Neural crest cell (in vitro differentiated cells): ENCODE measurements at places on chromosomes 2 and 18. TPM values are rescaled to one million over a fixed set of nuclear protein-coding genes. Genes with fewer than 3 reads are reported as not detected.
A peak's percentile ranks its signal among the peaks of the same experiment; 100 is the strongest.

The DPYSL5 gene
- total RNA-seq, result 201 and 203 TPM in 2 replicates

GRCh38 chr2:64913357-64913869 is 75.8 kb upstream of the SLC1A4 start:
- peak overlapping the region; percentile 37 for H3K27ac ChIP-seq
- no peak overlapping the region for H3K4me3 ChIP-seq
- no peaks in the 10 kb centered on the region for H3K36me3 ChIP-seq
- H3K27me3 ChIP-seq, result no peaks in the 10 kb centered on the region
- peaks cover 6% of the 10 kb centered on the region for H3K4me1 ChIP-seq

DNA sequence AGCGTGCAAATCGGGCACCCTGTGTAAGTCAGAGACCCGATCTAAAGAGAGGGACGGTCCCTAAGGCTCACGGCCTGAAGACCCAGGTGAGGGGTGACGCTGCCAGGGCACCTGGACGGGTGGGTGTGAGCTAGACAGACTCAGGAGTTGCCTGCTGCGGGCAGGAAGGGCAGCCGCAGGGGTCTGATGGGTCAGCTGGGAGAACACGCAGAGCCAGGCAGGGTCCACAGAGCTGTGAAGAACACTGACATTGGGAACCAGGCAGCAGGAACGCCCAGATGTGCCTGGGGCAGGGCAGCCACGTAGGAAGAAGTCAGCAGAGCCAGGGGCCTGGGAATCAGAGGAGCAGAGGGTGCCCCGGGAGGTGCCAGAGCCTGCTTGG is 25.9 kb downstream of the HDAC4 start:
- peaks cover 7% of the 10 kb centered on the region for H3K4me1 ChIP-seq
- no peaks in the 10 kb centered on the region for H3K27me3 ChIP-seq
- no peak overlapping the region for H3K27ac ChIP-seq
- DNase-seq, result no peak

DNA sequence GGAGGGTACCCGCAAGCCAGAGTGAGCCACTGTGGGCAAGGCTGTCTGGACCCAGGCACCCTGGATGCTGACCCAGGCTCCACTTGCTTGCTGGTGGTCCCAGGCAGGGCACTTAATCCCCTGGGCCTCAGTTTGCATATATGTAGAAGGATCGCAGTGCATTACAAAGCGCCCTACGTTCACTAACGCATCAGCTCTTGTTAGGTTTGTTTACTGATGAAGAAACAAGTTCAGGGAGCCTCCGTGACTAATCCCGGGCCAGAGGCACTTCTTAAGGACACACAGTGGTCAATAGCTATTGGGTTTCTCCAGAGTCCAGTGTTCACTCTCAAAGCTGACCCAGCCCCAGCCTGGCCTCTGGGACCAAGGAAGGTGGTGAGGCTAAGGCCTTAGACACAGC is 70.2 kb downstream of the LBH start:
- no peaks in the 10 kb centered on the region for H3K27me3 ChIP-seq
- H3K36me3 ChIP-seq, result no peaks in the 10 kb centered on the region
- no peak overlapping the region for H3K4me3 ChIP-seq
- no peak for DNase-seq
- peaks cover 7% of the 10 kb centered on the region for H3K4me1 ChIP-seq

DNA sequence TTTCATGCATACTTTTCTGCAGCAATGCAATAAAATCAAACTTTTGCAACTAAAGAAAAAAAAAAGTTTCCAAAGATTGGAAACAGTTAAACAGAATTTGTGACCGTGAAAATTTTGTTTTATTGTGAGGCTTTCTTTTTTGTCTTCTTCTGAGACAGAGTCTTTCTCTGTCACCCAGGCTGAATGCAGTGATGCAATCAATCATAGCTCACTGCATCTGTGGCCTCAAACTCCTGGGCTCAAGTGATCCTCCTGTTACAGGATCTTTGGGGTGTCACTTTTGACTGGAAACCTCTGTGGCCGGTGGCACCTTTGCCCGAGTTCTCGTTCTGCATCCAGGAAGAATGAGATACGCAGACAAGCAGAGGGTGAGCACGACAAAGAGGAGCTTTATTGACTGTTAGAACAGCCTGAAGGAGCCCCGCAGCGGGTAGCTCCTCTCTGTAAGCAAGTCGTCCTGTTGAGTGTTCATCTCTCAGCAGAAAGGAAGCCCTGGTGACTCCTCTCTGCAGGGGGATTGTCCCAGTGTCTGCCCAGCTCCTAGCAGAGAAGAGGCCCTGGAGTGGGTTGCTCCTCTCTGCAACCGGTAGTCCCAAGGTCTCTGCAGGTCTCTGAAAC is 16.9 kb upstream of the ILKAP start:
- peaks cover 8% of the 10 kb centered on the region for H3K36me3 ChIP-seq
- no peaks in the 10 kb centered on the region for H3K27me3 ChIP-seq
- peaks cover 20% of the 10 kb centered on the region for H3K4me1 ChIP-seq
- DNase-seq, result no peak
- H3K4me3 ChIP-seq, result no peak overlapping the region

DNA sequence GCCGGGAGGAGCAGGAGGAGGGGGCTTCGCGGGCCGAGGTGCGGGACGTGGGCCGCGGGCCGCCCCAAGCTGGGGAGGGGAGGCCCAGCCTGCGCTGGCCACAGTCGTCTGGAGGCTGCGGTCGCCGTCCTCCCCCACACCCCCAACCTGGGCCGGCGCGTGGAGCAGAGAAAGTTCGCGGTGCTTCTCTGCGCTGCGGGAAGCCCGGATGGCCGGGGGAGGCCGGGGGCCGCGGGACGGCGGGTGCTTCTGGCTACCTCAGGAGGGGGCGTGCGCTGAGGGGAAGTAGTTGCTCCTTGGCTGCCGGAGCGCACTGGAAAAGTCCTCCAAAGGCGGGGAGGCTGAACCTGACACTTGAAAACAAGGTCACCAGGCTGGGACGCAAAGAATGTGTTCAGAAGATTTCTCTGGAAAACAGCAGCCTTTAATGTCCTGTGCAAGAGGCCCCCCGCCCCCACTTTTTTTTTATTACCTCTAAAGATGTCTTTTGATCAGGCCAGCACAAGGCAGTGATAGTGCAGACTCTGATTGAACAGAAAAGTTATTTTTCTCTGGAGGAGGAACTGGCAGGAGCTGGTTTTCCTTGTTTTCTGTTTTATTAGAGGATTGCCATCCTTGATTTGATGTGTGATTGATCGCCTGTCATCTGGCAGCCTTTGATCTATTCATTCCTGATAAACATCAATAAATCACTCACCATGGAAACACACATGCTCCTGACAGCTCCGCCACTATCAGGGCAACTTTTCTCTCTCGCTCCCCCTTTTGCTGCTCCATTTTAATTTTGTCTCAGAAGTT is 1.6 kb downstream of the TSHZ1 start:
- H3K36me3 ChIP-seq, result no peaks in the 10 kb centered on the region
- H3K4me1 ChIP-seq, result peaks cover 57% of the 10 kb centered on the region
- no peak overlapping the region for H3K27ac ChIP-seq
- H3K4me3 ChIP-seq, result peak overlapping the region; percentile 88
- DNase-seq, result peak; percentile 42

DNA sequence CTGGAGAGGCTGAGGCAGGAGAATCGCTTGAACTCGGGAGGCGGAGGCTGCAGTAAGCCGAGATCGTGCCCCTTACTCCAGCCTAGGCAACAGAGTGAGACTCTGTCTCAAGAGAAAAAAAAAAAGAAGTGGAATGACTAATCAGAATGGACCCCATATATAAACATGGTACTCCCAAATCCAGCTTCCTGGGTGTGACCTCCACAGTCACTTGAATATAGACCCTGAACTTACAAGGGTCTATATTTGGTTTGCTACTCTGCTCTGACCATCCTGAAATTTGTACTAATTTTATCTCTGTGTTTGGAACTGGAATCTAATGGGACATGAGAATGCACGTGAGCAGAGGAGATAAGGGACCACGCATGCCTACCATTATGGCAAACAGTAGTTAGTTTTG is 275.0 kb downstream of the TNS1 start:
- no peak for DNase-seq
- peaks cover 5% of the 10 kb centered on the region for H3K4me1 ChIP-seq
- no peaks in the 10 kb centered on the region for H3K27me3 ChIP-seq
- no peaks in the 10 kb centered on the region for H3K36me3 ChIP-seq
- no peak overlapping the region for H3K4me3 ChIP-seq

DNA sequence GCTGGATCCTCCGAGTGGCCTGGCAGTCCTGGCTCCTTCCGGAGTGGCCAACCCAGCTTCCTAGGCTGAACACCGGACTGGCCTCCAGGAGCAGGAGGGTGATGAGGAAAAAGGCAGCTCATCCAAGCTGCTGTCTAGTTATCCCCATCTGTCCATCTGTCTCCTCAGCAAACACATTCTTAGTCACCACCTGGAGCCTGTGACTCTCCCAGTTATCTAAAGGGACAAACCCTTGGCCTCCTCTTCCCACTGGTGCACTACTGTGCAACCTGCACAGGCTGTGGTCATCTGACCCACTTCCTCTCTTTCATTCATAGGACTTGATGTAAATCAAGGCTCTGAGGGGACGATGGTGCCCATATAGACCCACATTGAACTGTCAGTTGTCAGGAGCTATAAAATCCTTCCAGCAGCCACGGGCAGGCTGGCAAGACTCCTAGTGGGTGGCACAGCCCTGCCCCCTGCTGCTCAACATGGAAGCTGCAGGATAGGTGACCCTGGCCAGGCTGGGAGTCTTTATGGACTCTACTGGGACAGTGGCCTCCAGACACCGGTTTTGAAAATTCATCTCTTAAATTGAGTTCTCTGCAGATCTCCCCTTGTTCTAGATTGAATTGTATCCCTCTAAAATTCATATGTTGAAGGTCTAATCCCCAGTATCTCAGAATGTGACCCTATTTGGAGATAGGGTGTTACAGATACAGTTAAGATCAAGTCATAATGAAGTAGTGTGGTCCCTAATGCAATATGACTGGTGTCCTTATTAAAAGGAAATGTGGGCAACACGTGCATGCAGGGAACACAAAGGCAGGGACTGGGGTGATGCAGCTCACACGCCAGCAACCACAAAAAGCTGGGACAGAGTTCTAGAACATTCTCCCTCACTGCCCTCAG is 29.3 kb upstream of the DUSP2 start:
- no peak overlapping the region for H3K27ac ChIP-seq
- H3K36me3 ChIP-seq, result no peaks in the 10 kb centered on the region
- peaks cover 9% of the 10 kb centered on the region for H3K27me3 ChIP-seq
- H3K4me3 ChIP-seq, result no peak overlapping the region
- peak; percentile 79 for DNase-seq
- H3K4me1 ChIP-seq, result peaks cover 3% of the 10 kb centered on the region

GRCh38 chr18:49481317-49481716 is 5.7 kb downstream of the C18orf32 start:
- H3K27me3 ChIP-seq, result no peaks in the 10 kb centered on the region
- peaks cover 5% of the 10 kb centered on the region for H3K4me1 ChIP-seq

DNA sequence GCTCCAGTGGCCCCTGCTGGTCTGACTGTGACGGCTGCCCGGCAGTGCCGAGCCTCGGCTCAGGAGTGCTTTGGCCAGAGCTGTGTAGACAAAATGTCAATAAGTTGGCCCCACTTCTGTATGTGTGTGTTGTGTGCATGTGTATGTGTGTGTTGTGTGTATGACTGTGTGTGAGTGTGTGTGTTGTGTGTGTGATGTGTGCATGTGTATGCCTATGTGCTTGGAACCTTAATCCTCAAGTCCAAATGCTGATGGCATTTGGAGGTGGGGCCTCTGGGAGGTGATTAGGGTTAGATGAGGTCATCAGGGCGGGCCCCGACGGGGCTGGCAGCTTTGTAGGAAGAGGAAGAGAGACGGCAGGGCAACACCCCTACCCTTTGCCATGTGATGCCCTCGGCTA is 269.0 kb downstream of the DCDC2C start:
- no peaks in the 10 kb centered on the region for H3K27me3 ChIP-seq
- no peak overlapping the region for H3K4me3 ChIP-seq
- no peak overlapping the region for H3K27ac ChIP-seq
- peaks cover 4% of the 10 kb centered on the region for H3K4me1 ChIP-seq

GRCh38 chr2:201806442-201807170 is at the start of gene CDK15:
CDK15 (plus strand) TSS chr2:201806537; CDS start chr2:201806665, 128 bp downstream.
- H3K4me1 ChIP-seq, result peaks cover 21% of the 10 kb centered on the region
- H3K4me3 ChIP-seq, result no peak within 1 kb of the TSS
- no peak for DNase-seq
- H3K27me3 ChIP-seq, result peaks cover 17% of the 10 kb centered on the region
- no peak within 1 kb of the TSS for H3K27ac ChIP-seq

GRCh38 chr2:200090683-200091082 is 135.3 kb downstream of the MAIP1 start:
- H3K36me3 ChIP-seq, result no peaks in the 10 kb centered on the region
- H3K4me1 ChIP-seq, result peaks cover 19% of the 10 kb centered on the region
- H3K27ac ChIP-seq, result no peak overlapping the region

DNA sequence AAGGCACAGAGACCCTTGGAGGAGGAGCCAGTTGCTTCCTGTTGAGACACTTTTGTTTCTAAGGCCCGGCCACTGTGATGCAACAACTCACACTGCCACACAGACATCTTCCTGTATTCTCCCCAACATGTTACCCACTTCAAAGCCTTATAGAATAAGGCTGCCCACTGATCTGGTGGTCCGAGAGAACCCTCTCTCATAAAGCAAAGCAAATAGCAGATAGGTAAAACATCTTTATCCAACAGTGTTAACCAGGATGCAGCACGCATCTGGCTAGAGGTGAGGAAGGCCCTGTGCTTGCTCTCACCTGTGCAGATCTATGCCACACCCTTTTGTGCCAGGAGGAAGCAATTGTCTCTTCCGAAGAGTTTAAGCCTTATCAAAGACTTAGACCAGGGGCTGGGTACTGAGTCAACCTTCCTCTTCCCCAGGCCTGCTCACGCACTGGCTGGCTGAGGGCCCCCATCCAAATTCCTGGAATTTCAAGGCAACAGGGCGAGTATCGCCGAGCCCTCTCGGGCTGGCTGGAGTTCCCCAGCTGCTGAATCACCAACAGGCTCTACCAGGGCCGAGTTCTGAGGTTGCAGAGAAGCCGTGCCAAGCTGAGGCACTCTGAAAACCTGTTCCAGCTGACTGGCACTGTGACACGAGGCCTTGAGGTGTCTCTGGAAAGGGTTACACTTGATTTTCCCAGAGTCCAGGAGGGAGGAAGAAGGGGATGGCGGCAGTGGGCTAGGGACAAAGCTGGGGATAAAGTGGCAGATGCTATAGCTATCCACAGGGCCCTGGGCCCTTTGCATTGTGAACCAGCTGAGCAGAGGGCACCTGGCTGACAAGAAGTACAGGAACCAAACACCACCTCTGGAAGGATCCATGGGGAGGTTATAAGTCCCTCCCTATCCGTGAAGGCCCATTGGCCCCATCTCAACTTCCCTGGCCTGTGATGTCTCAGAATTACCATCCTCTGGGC is 29.3 kb downstream of the TGFA start:
- H3K36me3 ChIP-seq, result no peaks in the 10 kb centered on the region
- peaks cover 7% of the 10 kb centered on the region for H3K4me1 ChIP-seq
- H3K27me3 ChIP-seq, result no peaks in the 10 kb centered on the region
- DNase-seq, result no peak
- H3K4me3 ChIP-seq, result no peak overlapping the region

- DNase-seq, result no peak
- H3K27me3 ChIP-seq, result no peaks in the 10 kb centered on the region
- H3K27ac ChIP-seq, result peak overlapping the region; percentile 91
- peaks cover 46% of the 10 kb centered on the region for H3K4me1 ChIP-seq
- H3K36me3 ChIP-seq, result no peaks in the 10 kb centered on the region
Measured at GRCh38 chr2:207041279-207041678, 102.0 kb downstream of the CPO start.
